ENCODE measurements at places on chromosomes 12 and 14.

- no peak for DNase-seq
These were observed 1.9 kb downstream of the SSH1 start for GRCh38 chr12:108855284-108856169.

GRCh38 chr14:30053103-30053502, 125.5 kb upstream of the PRKD1 start:
- DNase-seq, result peak; percentile 60

GRCh38 chr12:11877869-11878780, 192.6 kb upstream of the BCL2L14 start:
- no peak for DNase-seq

- DNase-seq, result no peak
These were observed 7.8 kb upstream of the EGLN3 start for GRCh38 chr14:33958605-33959226.

DNA sequence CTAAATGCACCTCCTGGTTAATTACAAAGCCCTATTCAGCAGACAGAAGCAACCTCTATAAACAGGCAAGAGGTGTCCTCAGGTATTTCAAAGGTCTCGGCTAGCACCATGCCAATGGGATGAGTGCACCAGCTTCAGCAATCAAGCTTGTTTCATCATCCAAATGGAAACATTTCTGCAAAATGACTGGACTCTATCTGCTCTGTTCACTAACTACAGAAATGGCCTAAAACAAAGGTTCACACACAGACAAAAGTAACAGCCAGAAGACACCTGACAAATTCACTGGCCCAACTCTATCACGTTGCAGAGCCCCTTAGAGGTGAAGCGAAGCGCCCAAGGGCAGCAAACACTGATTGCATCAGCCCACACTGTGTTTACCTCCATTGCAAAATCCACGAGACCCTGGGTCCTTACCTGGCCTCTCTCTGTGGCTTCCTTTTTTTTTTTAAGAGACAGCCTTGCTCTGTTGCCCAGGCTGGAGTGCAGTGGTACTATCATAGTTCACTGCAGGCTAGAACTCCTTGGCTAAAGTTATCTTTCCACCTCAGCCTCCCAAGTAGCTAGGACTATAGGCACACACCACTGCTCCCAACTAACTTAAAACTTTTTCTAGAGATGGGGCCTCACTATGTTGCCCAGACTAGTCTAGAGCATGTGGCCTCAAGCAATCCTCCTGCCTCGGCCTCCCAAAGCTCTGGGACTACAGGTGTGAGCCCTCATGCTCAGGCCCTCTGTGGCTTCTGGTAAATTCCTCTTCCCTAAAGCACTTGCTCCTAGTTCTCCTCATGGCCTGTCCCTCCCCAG, 8.5 kb upstream of the SYNE3 start:
- DNase-seq, result no peak

DNA sequence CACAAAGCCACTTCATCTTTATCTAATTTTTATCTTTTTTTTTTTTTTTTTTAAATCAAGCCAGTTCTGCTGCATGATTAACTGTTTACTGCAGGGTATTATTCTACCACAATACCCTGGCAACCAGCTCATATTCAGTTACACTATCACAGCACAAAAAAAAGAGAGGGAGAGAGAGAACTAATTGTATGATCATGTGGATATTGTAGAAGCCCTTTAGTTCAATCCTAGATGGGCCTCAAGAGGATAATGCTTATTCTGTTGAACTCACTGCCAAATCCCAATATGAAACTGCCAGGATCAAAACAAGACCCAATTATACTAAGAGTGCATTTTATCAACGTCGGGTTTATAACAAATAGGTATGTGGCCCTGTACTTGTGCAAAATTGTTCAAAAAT, 51.5 kb downstream of the MED13L start:
- DNase-seq, result no peak

DNA sequence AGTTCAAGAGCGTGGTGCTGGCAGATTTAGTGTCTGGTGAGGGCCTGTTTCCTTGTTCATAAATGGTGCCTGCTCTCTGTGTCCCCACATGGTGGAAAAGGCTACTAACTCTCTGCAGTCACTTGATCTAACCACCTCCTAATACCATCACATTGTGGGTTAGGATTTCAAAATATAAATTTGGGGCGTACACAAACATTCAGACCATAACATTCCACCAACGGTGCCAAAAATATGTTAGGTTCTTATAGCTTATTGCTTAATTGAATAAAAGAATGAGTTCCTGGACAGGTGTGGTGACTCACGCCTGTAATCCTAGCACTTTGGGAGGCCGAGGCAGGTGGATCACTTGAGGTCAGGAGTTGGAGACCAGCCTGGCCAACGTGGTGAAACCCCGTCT, 3.4 kb upstream of the DYRK2 start:
- DNase-seq, result no peak

DNA sequence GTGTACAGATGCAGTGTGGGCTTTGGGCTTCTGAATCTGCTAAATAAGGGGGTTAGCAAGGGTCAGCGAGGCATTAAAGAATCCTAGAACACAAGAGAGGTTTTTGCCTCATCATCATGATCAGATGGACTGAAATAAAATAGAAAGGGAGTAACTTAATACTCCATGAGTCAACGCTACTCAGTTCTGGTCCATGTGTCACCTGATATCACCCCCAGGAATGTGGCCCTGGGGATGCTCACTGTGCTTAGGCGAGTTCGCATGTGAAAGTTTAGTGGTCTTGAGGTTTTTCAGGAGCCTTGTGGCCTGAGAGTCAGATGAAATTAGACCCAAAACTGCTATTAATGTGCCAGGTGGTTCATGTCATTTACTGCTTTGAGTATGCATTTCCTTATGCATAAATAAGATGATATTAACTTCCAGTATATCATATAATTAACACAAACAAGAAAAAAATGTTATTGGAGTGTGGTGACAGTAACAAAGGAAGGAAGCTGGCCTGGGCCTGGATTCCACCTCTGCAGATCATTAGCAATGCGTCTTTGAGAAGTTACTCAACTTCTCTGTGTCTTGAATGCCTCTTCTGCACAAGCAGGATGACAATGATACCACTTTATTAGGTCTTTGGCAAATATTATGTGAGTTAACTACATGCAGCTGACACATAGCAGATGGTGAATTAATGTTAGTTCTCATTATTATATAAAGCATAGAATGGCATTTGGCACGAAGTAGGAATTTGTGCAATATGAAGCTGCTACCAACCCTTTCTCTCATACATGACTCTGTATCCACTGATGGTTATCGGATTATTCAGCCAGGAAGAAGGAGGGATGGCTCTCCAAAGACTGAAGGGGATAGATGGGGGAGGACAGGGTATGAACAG, 1272.6 kb downstream of the AACS start:
- no peak for DNase-seq

Data from NCI-H446 (cell line).